ENCODE measurements at places on chromosomes 16 and 17.

DNA sequence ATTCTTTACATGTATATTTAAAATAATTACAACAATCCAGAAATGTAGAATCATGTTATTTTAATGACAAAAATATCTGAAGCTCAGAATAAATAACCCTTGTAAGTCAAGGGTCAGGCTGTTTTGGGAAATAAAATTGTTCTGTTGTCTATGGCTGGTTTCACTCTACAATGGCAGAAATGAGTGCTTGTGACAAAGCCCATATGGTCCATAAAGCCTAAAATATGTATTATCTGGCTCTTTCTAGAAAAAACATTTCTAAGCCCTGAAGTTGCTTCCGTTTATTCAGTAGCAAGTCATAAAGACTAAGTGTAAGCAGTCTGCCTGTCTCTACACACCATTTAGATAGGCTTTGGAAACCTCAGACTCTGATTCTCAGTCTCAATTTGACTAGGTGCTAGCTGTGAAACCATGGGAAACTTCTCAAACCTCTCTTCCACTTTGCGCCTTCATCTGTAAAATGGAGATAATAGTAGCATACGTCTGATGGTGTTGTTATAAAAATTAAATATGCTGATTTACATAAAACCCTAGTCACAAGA is 365.7 kb upstream of the CA10 start:
- no peak for DNase-seq

DNA sequence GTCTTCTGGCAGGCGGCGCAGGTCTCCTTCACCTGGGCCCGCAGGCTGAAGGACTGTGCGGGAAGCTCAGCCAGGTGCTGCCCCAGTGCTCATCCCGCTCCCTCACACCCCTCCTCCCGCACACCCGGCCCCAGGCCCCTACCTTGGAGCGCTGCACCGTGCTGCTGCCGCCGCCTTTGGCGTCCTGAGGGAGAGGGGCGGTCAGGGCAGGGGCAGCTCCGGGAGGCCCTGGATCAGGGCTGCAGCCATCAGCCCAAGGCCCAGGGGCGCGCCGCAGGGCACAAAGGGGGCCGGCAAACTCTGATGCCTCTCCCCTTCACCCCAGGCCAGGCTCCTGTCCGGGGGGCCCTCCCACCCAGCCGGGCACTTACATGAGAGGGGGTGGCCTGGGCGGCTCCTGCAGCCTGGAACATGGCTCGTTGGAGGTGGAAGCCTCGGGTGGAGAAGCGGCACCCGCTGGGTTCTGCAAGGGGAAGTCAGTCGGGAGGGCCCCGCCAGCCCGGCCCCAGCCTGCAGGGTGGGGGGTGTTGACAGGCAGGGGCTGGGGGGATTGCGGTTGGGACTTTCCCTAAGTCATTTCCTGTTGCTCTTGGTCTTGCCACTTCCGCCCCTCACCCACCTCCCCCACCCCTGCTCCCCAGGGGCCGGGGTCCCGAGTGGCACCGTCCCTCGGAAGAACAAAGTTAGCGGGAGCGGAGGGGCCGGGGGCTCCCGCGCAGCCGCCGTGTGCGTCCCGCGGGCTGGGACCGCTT is 863 bp downstream of the LIMD2 start:
- DNase-seq: peak; percentile 80

DNA sequence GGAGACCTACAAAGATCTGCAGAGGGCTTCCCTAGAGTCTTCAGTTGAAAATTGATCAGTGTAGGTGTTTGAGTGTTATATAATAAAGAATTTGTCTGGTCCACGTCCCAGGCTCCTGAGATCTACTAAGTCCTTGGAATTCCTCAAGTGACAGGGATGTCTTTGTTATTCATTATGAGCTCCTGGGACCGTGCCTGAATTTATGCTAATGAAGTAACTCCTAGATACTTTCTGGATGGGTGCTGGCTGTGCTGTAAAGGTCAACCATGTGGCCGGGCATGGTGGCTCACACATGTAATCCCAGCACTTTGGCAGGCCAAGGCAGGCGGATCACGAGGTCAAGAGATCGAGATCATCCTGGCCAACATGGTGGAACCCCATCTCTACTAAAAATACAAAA is 43.7 kb downstream of the CDC27 start:
- DNase-seq: no peak

DNA sequence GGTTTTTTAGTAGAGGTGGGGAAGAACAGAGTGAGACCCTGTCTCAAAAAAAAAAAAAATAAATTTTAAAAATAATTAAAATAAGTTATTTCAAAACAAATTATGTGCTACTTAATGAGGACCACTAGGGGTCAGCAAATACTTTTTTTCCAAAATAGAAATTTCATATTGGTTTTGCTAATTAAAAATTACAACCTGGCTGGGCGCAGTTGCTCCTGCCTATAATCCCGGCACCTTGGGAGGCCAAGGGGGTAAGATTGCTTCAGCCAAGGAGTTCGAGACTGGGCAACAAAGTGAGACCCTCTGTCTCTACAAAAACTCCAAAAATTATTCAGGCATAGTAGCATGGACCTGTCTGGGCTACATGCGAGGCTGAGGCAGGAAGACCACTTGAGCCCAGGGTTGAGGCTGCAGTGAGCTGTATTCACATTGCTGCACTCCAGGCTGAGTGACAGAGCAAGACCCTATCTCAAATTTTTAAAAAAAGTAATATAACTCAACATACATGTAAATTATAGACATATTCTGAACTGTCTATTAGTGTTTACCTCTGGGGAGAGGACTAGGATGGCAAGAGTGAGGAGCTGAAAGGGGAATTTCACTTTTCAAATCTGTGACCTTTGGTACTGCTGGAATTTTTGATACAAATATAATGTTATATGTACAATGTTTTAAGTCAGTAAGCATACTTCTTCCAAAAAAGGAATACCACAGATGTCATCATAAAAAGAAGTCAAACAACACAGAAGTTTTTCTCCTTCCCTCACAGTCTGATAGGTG is 8.1 kb downstream of the MEIOB start:
- no peak for DNase-seq

DNA sequence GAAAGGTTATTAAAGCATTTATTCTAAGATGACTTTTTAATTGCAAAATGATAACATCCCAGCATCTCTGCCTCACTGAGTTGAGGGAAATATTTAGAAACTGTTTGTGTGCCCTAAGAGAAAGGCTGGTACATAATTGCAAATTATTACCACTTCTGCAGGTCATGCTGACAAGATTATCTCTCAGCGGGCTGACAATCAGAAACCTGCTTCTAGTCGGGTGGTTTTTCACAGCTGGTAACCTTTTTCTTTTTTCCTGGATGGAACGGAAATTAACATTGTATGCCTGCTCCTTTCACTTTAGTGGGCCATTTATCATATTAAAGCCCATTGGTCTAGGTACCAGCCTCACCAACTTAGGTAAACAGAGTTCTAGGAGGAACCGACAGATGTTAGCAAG is 17.0 kb upstream of the NUDT7 start:
- no peak for DNase-seq
